ENCODE measurements at places on chromosomes 1 and 21.

DNA sequence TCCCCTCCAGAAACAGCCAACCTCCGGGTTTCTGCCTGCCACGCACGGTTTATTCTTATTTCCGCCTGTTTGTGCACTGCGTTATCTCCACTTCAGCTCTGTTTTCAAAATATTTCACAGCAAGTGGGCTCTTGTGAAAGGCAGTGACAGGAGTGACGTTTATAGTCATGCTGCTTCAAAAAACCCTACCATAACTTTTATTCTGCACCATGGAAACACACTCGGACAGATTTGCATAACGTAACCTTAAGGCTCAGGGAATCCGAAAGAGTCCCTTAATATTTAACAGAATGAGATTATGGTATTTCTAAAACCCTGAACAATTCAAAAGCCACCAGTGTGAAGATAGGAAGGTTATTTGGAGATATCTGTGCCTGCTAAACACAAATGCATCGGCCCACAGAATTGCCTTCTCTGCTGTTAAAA is 782 bp upstream of the SDE2 start:
- DNase-seq, result no peak

DNA sequence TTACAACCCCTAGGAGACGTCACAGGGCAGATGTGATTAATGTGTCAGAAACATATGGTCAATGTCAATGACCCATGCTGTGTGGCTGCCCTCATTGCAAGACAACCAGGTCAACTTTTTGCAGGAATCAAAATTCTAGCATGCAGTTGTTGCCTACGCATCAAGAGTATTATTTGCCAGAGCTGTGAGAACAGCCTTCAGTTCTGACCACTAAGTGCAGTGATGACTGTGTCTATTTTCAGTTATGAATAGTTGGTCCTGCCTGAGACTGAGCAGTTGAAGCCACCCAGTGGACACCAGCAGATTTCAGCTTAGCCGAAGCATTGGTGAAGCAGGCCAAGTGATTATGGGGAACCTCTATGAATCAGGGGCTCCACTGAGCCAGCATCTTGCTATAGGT is 47.3 kb downstream of the LYPLAL1 start:
- peak; percentile 14 for DNase-seq

DNA sequence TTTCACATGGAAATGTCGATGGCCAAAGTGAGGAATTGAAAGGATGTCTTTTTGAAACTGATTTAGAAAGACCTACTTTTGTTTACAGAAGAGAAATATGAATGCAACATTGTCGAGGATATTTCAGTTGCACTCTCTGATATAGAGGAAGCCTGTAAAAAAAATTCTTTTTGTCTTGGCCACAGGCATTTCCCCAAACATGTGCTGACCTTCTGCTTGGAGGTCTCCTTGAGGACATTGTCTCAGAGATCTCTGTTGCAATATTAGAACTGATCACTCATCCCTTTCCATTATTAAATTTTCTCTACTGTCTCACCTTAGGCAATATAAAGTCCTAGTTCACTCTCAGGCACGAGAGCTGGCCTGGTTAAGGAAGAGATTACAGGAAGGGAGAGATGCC is 16.0 kb downstream of the S100A11 start:
- DNase-seq, result no peak

GRCh38 chr1:160216301-160216700 is 11.1 kb downstream of the PEA15 start:
- DNase-seq, result no peak

GRCh38 chr1:160646711-160647328 is at the start of gene SLAMF1:
TSS of gene SLAMF1 (minus strand) at chr1:160647044. CDS start at chr1:160646945, 99 bp downstream.
- DNase-seq, result no peak

All from NCI-H69 (cell line).